ENCODE measurements at places on chromosomes 1 and 21.

GRCh38 chr21:38760017-38760761, 45.5 kb upstream of the ETS2 start:
- no peak for DNase-seq

DNA sequence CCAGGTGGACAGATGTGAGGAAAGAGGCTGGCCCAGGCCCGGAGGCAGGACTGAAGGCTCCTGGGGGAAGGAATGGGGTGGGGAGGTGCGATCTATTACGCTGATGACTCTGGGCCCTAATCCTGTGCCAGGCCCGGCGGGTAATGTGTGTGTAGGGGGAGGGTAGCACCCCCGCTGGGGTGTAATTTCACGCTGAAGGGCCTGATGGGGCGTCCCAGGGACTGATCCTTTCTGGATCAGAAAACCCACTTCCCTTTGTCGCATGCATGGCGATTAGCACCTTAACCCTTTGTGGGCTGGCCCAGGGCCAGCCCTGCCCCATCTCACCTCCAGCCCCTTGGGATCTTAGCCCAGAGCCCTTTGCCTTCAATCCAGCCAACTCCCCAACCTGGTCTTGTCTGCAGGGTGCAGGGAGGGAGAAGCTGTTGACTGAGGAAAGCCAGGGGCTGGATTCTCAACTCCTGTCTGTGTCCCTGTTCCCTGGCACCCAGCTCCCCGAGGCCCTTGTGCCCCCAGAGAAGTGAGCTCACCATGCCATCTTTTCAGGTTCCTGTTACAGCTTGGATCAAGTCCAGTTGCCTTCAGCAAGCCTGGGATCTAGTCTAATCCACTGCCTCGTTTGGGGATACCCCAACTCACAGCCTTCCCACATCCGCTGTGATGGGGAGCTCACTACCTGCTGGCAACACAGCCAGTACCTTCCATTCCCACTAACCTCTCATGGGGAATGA, 26.0 kb downstream of the KNCN start:
- no peak for DNase-seq

- DNase-seq: no peak
These were observed 6.5 kb downstream of the INSRR start for GRCh38 chr1:156852418-156852874.

DNA sequence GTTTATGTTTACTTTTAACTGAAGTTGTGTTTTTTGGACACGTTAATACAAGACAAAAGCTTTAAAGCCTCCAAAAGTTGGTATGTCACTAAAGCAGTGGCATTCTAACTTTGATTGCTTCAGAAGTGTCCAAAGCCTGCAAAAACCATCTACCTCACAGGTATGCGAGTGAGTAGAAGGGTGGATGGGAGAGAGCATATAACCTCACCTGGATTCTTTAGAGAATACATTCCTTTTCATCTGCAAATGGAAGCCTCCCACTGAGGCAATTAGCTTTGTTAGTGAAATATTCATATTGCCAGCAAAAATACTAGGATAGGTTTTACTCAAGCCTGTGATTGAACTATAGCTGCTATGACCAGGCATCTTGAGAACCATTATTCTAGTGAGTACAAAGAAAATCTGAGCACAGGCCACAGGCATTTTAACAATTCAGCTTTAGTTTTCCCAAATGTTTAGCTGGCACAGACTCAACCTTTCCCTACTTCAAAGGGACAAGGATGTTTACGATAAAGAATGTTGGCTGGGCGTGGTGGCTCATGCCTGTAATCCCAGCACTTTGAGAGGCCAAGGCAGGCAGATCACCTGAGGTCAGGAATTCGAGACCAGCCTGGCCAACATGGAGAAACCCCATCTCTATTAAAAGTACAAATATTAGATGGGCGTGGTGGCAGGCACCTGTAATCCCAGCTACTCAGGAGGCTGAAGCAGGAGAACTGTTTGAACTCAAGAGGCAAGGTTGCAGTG, 39.7 kb downstream of the MAP3K21 start:
- no peak for DNase-seq

GRCh38 chr1:213003256-213003655, 12.4 kb downstream of the ANGEL2 start:
- DNase-seq: no peak

GRCh38 chr21:34021726-34022125, 51.7 kb upstream of the MRPS6 start:
- DNase-seq: no peak

DNA sequence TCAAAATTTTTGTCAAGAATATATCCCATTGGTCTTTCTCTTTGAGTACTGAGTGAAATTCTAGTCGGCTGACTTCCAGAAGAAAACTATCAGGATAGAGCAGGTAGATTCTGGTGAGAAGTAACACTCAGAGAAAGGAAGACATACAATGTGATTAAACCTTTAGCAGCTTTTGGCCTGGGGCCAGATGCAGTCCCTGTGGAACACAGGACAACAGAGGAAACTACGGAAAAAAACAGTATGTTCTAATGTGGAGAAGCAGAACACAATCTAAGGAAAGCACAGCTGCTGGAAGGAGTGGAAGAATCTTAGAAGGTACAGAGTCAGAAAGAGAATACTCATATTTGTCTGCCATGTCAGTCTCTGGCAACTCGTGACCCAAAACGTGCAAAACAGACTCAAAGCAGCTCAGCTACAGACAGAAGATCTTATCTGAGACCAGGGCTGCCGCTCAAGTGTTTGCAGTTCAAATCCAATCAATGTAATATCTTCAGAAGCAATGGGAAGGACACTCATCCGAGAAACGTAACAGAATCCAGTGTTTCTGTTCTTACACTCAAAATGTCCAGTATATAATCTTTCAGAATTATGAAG, 283.8 kb downstream of the MRPL39 start:
- no peak for DNase-seq

DNA sequence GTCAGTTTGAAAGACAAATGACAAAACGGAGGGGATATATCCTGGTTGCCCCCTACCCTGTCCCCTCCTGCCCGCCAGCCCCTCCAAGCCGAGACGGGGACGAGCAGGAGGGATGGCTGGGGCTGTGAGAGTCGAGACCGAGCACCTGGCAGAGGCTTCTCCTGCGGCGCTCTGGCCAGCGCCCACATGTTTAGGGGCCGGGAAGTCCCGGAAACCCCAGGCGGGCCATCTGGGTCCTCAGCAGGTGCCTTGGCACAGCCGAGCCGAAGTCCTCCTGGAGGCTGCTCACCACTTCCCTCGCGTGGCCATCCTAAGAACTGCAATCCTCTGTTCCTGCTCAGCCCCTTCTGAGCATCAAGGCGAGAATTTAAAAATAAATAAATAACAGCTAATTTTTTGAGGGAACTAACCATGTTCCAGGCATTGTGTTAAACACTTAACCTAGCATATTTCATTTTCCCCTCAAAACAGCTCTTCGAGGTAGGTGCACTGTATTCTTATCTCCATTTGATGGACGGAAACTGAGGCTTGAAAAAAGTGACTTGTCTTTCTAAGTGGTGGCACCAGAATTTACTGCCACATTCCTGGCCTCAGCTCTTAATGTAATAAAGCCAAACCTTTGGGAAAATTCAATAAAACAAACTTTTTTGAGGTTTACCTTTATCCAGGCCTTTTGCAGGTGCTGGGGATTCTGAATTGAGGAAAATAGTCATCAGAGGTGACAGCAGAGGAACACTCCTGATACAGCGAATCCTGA, 3.5 kb upstream of the RIMS3 start:
- DNase-seq: peak; percentile 82

DNA sequence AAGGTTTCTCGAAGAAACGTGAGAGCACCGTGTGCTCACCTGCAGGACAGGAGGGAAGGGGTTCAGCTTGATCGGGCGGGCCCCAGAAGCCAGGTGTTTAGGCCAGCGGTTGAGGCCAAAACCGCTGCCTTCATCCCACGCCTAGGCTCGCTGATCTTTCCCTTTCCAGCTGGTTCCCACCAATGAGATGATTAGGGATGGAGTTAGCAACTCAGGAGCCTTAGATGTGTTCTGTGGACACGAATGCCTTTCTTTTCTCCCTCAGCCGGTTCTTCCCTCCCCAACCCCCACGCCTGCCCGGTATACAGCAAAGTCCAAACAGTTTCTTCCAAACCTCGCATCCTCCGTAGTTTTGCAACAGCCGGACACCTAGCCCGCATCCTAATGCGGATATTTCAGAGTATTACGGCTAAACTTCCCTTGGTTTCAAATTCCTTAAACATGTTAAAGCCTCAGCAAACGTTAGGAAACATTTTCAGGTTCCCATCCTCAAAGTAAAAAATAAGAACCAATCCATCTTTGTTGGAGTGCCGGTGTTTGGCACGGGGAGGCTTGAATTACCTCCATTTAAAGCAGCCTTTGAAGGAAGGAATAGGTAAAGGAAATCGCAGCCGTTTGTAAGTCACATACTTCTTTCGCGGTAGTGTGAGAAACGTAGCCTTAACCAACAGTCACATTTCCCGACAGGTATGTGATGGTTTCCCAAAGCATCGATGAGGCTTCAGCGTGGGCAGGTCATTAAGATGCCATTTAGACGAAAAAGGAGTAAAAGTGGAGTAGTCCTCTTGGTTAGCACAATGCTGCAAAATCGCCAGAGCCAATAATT, 1.1 kb downstream of the LRRC8C start:
- peak; percentile 28 for DNase-seq

DNA sequence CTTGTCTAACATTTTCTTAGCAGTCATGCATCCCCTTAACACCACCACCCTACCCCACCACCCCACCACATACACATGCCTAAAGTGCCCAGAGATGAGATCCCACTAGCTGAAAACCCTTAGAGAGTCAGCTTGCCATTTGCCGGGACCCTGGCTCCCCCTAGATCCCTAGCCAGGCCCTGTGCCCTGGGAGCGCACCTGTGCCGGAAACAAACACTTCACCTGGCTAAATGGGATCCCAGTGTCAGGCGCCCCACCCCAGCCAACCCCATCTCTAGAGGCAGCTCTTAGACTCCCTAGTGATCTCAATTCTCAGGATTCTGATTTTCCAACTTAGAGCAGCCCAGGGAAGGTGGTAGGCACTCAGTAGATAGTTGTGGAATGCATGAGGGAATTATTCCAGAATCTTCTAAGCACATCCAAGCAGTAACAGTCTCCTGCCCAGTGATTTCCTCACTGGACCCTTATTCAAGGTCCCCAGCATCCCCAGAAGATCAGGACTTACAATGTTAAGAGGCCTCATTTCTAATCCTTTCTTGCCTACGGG, 105.2 kb downstream of the LAMC2 start:
- DNase-seq: no peak

- no peak for DNase-seq
These were observed at the start of gene CRB1 for GRCh38 chr1:197268012-197268411. Gene CRB1 (plus strand): TSS chr1:197268252. CDS start chr1:197268413, 161 bp downstream.

DNA sequence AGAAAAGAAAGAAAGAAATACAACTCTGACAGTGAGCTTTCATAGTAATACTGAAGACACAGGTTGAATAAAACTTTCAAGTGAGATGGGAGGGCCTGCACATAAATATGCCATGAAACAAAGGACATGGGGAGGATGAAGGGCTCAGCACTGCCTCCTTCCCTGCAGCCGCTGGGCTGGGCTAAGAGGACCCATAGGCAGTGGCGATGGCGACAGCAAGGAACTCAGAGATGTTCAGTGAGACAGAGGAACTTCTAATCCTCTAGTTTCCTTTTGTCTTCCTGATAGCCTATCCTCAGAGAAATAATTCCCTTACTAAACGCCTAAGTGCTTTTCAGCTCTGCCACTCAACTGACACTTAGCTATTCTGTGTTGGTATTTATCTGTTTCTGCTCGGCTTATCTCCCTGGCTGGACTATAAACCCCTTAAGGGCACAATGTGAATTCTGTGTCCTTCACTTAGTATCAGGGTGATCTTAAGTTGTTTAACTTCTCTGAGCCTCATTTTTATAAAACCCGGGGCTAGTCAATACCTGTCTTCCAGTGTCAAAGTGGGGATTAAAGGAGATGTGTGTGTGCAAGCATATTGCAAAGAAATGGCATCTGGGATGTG, 24.4 kb upstream of the IER5 start:
- DNase-seq: no peak

DNA sequence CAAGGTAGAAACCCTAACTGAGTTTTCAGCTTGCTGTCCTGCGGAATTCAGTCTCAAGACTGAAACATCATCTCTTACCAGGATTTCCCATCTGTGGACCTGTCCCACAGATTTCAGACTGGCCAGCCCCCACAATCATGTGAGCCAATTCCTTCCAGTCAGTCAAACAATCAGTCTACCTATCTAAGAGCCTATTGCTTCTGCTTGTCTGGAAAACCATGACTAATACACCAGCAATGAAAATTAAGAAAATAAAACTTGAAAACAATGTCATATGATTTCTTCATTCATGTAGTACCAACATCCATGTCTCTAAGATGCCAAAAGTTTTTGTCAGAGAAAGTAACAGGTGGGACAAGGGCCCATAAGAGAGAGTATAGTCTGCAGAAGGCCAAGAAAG, 57.6 kb upstream of the CRB1 start:
- no peak for DNase-seq

DNA sequence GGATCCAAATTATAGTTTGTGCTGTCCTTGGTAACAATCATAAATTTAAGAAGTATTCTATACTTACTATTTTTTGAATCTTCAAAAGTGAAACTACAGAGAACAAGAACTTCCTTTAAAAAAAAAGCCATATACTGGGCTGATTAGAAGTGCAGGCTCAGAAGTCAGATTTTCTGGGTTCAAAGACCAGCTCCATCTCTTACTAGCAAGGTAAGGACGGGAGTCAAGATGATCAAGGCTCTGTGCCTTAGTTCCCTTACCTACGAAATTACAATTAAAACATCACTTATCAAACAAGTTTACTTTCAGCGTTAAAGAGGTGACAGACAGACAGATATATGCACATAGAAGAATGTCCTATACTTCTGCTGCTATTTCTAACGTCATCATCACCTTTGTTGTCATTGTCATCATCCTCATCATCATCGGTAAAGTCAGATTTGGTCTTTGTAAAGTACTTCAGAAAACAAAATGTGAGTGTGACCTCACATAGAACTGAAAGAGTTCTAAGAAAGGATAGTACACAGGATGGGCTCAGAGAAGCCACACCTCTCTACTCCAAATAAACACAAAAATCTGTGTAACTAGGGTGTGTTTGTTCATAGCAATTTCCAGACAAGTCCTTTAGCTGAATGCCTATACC, 178.7 kb downstream of the VAV3 start:
- no peak for DNase-seq

DNA sequence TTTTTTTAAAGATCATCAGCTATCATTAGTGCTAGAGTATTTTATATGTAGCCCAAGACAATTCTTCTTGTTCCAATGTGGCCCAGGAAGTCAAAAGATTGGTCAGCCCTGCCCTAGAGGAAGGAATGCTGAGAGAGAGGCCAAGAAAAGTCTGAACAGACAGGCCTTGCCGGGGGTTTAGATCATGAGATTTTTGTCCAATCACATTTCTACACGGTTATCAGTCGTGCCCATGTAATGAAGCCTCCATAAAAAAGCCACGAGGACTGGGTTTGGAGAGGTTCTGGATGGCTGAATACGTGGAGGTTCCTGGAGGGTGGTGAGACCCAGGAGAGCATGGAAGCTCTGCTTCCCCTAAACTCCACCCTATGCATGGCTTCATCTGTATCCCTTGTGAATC, 24.3 kb upstream of the ENO1 start:
- DNase-seq: no peak

- peak; percentile 39 for DNase-seq
These were observed 19.9 kb downstream of the INSRR start for GRCh38 chr1:156838972-156839371.

- no peak for DNase-seq
These were observed 60.6 kb downstream of the SIM2 start for GRCh38 chr21:36759348-36760083.

GRCh38 chr21:25489673-25490072, 117.6 kb downstream of the MRPL39 start:
- DNase-seq: no peak
